ENCODE measurements at places on chromosomes 3 and 15.
A peak's percentile ranks its signal among the peaks of the same experiment; 100 is the strongest.

DNA sequence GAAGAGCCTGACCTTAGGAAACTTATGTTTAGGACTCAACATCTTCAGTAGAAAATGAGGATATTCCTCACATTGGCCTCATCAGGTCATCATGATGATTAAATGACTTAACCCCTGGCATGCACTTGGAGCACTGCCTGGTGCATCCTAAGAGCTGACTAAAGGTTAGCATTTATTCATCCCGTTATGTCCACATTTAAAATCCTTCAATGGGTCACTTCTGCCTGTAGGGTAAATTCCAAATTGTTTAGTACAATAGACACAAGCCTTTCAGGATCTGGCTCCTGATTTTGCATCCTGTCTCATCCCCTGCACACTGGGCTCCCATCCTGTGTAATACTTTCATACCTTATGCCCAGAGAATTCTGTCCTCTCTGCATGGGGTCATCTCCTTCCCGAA lies 195.2 kb upstream of the MCTP2 start:
- DNase-seq = no peak

GRCh38 chr15:95288626-95289025 lies 1041.9 kb upstream of the NR2F2 start:
- DNase-seq = no peak

DNA sequence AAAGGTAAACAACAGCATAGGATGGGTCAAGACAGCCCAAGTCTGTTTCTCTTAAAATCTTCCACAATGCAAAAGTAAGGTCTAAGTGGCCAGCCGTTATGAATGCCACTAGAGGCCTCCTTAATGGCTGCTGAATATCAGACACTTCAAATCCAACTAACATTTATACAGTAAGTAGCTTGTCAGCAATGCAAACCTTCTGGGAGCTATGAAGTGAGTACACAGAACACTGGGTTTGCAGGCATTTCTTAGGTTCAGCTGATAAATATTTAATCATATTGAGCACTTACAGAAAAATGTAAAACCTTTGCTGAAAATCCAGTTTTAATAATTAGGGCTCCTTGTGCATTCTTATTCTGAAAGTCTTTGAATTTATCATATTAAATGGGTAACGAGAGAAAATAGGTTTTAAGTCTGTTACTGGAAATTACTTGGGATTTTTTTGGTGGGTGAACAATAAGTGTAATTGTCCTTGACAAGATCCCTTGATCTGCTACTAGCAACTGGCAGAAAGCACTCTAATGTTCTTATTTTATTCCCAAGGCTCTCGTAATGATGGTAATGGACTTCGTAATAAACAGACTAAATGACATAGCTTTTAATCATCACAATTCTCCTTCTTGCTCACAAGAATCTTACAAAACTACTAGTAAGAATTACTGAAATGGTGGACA lies 141.7 kb upstream of the GPR149 start:
- no peak for DNase-seq

GRCh38 chr3:20682573-20682972 lies 496.6 kb upstream of the SGO1 start:
- DNase-seq = peak; percentile 54

GRCh38 chr15:92425578-92426225 lies 32.0 kb downstream of the ST8SIA2 start:
- DNase-seq = no peak

GRCh38 chr3:106880206-106880605 lies 497.0 kb upstream of the CCDC54 start:
- no peak for DNase-seq

GRCh38 chr3:11084098-11084497 lies 70.2 kb upstream of the HRH1 start:
- no peak for DNase-seq

Data from ELR (cell line).